ENCODE measurements at places on chromosomes 12 and 14.

DNA sequence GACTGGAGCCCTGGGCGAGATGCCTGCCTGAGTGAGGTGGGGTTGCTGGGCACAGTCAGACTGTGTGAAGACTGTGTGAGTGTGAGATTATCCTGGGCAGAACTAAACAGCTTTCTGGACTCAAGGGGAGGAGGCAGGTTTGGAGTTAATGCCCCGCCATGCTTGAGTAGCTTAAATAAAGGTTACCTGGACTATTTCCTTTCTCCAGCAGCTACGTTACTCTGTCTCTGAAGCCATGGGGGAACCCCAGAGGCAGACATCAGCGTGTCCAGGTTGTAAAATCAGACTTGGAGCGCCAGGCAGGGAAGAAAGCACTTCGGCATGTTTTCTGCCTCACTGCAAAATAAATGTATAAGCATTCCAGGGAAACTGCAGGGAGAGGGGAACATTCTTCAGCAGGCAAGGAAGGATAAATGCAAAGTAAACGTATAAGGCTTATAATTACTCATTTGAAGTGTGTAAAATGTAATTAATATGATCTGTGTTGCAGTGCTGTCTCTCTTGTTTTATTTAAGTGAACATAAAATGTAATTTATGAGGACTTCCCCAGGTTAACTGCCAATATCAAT is 129.7 kb downstream of the CHST11 start:
- peaks cover 33% of the 10 kb centered on the region for H3K4me1 ChIP-seq
- no peak for DNase-seq
- H3K4me3 ChIP-seq: no peak overlapping the region

GRCh38 chr12:109777544-109777943 is 55.7 kb downstream of the TRPV4 start:
- DNase-seq: peak; percentile 96
- H3K4me3 ChIP-seq: peak overlapping the region; percentile 70
- peaks cover 15% of the 10 kb centered on the region for H3K4me1 ChIP-seq
- H3K27ac ChIP-seq: no peak overlapping the region

DNA sequence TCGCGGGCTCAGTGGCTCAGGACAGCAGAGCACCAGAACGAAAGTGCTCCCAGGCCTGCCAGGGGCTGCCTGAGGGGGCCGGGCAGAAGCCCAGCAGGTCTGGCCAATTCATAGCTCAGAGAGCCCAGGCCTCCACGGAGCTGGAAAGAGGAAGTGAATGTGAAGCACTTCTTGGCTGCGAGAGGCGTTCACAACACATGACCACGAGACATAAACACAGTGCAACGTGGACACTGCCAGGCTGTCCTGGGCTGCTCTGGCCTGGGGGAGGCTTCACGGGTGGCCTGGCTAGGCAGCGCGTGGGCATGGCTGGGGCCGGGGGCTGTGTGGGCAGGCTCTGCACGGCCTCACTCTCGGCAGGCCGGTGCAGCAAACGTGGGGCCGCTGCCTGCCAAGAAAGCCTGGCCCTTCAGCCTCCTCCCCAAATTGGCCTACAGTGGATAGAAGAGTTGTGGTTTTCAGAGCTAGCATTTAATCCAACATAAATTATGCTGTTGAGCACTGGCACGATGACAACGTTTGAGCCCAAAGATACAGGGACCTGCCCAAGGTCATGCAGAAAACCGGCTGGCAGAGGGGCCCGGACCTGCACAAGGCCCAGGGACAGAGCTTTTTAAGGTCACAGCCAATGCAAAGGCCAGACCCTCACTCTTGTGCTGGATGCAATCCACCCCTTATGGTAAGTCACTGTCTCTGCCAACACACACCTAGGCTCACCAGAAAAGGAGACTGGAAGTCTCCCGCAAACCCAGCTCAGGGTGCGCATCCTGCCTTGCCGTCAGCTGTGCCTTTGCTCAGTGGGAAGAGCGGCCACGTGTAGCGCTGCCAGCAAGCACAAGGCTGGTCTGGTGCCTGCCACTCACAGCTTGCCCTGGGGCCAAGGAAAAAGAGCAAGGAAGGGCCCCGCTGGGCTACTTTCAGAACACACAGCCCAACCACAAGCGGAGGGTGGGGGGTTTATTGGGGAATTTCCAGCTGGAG is 8.6 kb downstream of the SLC25A29 start:
- H3K4me1 ChIP-seq: peaks cover 68% of the 10 kb centered on the region
- H3K27ac ChIP-seq: peak overlapping the region; percentile 77
- no peak overlapping the region for H3K4me3 ChIP-seq
- DNase-seq: peak; percentile 90
- no peaks in the 10 kb centered on the region for H3K27me3 ChIP-seq

- no peaks in the 10 kb centered on the region for H3K4me1 ChIP-seq
- no peak for DNase-seq
Measured at GRCh38 chr14:100649173-100649519, 61.9 kb upstream of the BEGAIN start.

DNA sequence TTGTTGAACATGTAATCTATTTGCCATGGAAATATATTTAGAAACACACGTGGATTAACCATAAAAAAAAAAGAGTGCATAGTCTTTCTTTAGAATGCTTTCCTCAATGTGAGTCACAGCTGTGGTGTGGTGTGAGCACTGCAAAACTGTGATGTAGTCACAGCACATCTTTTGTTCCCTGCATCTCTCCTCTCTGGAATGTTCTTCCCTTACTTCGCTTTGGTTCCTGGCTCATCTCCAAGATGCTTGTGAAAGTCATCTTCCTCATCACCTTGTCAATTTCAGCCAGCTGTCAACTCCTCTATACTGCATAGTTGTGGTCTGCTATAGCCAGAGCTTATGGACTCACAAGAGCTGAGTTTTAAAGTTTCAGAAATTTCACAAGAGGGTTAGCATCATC is 60.2 kb downstream of the STAB2 start:
- DNase-seq: no peak
- H3K36me3 ChIP-seq: no peaks in the 10 kb centered on the region
- H3K27me3 ChIP-seq: no peaks in the 10 kb centered on the region
- H3K4me3 ChIP-seq: no peak overlapping the region

- H3K4me3 ChIP-seq: no peak overlapping the region
- DNase-seq: no peak
- H3K36me3 ChIP-seq: peaks cover 67% of the 10 kb centered on the region
- H3K4me1 ChIP-seq: peaks cover 90% of the 10 kb centered on the region
- H3K27me3 ChIP-seq: no peaks in the 10 kb centered on the region
- H3K27ac ChIP-seq: peak overlapping the region; percentile 99
Measured at GRCh38 chr14:61048640-61049039, 67.6 kb downstream of the SLC38A6 start.

DNA sequence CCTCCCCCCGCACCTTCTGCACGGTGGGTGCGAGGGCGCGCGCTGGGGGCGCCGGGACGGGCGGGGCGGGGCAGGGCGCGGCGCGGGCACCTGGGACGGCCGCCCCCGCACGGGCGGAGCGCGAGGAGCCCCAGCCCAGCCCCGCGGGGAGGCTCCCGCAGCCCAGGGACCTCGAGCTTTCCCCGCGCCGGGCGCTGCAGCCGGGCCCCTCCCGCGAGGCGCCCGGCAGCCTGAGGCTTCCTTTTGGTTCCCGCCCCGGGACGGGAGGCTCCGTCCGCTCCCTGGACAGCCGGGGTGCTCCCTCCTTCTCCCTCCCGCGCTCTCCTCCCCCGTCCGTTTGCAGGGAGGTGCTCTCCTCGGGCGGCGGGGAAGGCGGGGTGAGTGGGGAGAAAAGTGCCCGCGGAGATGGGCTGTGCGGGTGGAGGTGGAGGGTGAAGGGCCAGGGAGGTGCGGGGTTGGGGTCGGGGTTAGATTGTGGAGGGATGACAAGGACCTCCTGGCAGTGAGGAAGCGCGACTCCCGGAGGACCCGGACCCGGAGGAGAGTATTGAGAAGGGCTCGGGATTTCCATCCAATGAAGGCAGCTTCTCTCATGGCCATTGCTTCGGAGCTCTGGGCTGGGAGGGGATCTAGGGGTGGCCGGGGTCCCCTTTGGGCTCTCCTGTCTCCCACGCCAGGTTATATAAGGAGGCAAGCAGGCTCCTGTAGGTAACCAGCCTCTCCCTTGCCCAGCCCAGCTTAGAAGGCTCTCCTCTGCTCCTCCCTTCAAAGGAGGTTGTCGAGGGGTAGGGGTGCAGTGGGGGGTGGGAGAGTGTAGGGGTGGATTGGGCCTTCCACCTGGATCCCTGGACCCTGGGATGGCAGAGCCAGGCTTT is 645 bp downstream of the JDP2 start:
- H3K27me3 ChIP-seq: no peaks in the 10 kb centered on the region
- peak overlapping the region; percentile 49 for H3K4me3 ChIP-seq
- no peaks in the 10 kb centered on the region for H3K36me3 ChIP-seq
- H3K27ac ChIP-seq: no peak overlapping the region
- DNase-seq: no peak
- peaks cover 22% of the 10 kb centered on the region for H3K4me1 ChIP-seq

DNA sequence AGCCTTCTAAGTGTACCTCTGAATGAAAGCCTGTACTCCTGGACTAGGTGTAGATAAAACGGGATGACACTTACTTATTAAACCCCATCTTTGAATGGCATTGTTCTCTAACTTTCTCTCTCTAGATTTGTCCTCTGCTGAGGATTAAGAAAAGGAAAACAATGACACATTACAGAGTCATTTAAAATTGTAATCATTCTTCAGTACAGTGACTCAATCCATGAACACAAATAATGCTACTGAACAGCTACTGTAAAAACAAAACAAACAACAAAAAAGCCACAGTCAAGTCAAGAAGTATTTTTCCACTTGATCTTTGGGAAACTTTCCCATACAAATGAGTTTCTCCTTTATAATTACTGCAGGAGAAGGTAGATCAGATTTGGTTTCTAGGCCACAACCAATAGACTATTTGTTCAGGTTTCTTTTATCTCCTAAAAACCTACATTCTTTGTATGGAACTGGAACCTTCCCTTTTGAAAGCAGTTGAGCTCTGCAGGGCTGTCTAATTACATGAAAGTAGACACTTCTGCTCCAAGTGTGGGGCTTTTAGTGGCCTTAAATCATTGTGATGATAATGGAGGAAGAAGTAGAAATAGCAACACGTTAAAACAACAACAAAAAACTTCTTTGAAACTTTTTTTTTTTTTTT is 219.1 kb downstream of the ESR2 start:
- H3K27ac ChIP-seq: no peak overlapping the region
- no peaks in the 10 kb centered on the region for H3K36me3 ChIP-seq
- DNase-seq: no peak
- H3K4me3 ChIP-seq: no peak overlapping the region
- H3K27me3 ChIP-seq: no peaks in the 10 kb centered on the region

DNA sequence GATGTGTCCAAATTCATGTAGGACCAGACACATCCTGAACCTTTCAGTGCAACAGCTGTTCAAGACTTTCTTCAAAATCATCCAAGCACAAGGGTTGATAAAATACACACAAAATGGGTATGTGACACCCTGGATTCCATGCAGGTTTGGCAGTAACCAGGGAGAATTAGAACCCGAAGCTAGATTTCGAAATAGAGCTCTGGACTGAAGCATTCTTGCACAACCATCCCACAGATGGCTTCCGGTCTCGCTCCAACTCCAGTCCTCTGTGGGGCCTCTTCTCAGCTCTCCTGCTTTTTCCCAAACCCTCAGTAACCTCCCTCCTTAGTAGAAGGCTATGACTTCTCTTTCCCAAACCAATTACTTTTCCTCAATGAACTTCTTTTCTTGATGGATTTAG is 171.3 kb downstream of the TTC7B start:
- H3K27me3 ChIP-seq: no peaks in the 10 kb centered on the region
- no peak overlapping the region for H3K4me3 ChIP-seq
- H3K27ac ChIP-seq: no peak overlapping the region
- DNase-seq: no peak

DNA sequence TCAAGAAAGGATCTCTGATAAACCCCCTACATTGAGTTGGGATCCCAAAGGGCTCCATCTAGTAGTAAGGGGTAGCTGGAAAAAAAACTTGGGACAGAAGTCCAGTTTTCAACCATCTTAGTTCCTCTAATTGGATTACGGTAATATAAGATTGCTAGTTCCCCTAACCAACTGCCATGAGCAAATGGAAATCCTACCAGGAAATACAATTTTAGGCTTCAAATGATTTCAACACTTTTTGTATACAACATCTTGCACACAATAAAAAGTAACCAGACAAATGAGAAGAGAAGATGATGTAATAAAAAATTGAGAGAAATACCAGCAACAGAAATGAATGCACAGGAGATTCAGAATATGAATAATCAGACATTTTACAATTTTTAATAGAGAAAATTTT is 73.0 kb downstream of the TSHR start:
- no peak overlapping the region for H3K4me3 ChIP-seq
- no peak overlapping the region for H3K27ac ChIP-seq
- H3K4me1 ChIP-seq: peaks cover under 1% of the 10 kb centered on the region
- no peaks in the 10 kb centered on the region for H3K27me3 ChIP-seq
- DNase-seq: no peak

GRCh38 chr14:53701108-53701875 is 255.3 kb downstream of the BMP4 start:
- no peaks in the 10 kb centered on the region for H3K36me3 ChIP-seq
- no peak overlapping the region for H3K4me3 ChIP-seq
- no peak for DNase-seq
- no peaks in the 10 kb centered on the region for H3K4me1 ChIP-seq
- no peak overlapping the region for H3K27ac ChIP-seq
- no peaks in the 10 kb centered on the region for H3K27me3 ChIP-seq

DNA sequence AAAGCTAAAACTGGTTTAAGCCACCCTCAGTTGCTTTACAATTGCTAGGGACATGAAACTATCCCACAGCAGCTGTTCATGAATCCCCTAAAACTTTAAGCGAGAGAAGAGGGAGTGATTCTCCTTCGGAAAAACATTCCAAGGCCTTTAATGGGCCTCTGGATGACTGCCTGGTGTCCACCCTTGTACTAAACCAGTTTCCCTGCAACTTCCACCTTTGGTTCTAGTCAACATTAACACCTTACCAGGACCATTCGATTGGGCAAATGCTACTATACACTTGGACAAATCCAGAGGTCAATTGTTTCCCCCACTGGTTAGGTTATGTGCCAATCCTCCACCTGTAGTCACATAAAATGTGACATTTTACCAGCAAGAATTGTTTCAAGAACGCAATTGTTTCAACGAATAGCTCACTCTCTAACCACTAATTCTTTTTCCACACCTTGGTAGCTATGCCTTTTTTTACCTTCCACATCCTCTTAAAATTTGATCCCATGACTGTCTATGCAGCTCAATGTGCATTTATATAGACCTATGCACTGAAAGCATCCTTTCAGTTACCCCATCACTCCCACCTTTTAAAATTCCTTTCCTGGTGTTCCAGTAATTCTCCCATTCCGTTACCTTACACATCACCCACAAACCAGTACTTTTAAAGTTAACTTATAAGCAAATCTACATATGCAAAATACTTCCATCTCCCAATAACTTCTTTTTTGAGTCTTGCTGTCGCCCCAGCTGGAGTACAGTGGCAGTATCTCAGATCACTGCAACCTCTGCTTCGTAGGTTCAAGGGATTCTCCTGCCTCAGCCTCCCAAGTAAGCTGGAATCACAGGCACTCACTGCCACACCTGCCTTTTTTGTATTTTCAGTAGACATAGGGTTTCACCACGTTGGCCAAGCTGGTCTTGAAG is 3.6 kb downstream of the UBC start:
- peak; percentile 70 for DNase-seq
- peak overlapping the region; percentile 54 for H3K27ac ChIP-seq
- peaks cover 54% of the 10 kb centered on the region for H3K4me1 ChIP-seq
- peaks cover 16% of the 10 kb centered on the region for H3K36me3 ChIP-seq
- no peaks in the 10 kb centered on the region for H3K27me3 ChIP-seq
- no peak overlapping the region for H3K4me3 ChIP-seq
